ENCODE measurements at places on chromosomes 1 and 21.

DNA sequence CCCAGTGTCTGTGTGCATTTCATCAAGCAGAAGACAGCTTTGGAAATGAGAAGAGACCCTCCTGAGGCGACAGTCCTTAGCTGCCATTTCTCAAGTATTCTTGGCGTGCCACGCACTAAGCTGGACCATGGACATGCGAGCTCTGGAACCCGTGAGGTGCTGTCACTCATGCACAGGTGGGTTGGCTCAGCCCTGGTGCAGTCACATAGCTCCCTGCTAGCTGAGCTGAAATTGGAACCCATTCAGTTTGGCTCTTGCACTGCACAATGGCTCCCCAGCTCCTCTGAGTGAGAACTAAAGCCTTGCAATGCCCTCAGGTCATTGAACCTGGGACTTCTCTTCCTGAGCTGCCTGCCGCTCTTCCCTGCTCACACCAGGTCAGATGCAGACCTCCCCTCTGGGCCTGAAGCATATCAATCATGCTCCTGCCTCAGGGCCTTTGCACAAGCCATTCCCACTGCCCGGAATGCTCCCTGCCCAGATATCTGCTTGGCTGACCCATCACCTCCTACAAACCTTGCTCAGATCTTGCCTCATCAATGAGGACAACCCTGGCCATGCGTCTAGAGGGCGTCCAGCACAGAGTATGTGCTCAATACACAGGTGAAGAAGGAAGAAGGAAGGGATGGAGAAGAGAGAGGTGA, 6.3 kb upstream of the SRARP start:
- no peak for DNase-seq

GRCh38 chr1:206609229-206609991, 2.9 kb downstream of the EIF2D start:
- no peak for DNase-seq

DNA sequence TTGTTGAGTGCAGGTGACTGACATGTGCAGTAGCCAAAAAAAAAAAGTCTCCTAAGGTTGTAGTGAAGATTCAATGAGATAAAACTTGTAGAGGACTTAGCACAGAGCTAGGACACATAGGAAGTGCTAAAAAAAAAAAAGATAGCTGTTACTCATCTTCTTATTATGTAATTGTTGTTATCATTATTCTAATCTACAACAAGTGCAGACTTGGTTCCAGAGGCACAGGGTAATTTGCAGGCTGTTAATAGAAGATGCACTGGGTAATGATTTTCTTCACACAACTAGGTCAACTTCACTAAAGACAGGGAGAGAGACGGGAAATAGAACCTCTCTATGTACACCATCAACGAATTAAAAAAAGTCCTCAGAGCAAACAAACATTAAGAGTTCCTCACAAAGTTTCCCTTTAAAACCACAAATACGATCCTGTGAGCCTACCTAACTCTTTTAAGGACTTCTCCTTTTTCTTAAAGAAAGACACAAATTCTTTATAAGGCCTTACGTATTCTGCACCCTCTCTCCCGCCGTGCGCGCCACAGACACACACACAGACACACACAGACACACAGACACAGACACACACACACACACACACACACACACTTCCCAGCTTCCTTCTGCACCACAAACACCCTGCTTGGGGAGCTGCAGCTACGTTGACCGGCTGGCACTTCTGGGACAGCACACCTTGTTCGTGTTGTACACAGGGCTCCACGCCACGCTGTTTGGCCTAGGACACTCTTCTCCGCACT, 49.8 kb upstream of the GADD45A start:
- DNase-seq, result no peak

DNA sequence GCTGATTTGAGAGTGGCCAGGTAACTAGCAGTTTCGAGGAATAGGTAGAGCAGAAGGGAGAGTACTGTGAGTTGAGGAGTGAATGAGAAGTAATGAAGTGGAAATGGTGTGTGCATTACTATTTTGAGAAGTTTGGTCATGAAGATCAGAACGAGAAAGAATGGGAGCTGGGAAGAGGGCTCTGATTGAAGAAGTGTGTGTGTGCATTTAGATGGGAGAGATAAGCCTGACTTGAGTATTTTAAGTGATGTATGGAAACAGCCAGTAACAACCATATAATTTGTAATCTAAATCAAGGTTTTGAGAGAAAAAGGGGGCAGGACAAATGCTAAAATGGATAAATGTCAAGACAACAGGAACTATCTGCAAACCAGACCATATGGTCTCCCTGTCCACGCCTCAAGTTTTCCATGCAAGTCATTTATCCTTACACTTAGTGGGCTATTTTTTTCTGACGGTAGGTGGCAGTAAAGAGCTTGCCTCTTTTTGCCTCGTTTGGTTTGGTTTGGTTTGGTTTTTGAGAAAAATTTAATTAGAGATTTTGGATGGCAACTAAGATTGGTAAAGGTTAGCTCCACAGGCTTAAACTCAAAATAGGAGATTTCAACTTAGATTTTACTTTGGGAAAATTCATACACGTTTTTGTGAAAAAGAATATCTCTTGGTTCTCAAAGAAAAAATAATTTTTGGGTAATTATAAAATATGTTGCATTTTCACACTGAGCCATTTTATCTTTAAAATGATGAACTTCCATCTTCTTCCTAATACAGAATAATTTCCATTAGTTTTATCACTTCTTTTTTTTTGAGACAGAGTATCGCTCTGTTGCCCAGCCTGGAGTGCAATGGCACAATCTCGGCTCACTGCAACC, 9.5 kb upstream of the B3GALNT2 start:
- DNase-seq, result peak; percentile 54

DNA sequence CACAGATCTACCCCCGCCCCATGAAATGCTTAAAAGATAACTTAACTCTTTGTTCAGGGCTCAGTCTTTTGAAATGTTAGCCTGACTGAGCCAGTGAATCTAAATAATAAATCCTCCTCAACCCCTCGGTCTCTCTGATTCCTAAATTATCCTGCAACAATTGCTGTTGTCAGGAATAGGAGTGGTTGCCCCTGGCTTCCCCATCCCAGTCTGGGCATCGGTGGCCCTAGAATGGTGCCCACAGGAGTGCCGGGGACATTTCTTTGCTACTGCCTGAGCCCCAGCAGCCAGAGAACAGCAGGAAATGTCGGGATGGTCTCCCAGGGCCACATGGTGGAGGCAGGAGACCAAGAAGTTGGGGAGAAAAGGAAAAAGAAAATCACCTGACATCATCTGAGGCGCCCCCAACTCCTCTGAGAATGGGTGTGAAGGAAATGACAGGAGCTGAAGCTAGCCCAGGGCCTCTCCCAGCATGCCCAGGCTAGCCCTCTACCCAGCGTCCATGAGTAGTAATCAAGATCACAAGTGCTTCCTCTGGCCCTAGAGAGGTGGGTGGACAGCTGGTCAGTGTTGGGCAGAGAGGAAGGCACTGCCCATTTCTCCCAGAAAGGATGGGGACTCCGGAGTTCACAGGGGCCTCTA, 1.6 kb downstream of the PADI4 start:
- no peak for DNase-seq

DNA sequence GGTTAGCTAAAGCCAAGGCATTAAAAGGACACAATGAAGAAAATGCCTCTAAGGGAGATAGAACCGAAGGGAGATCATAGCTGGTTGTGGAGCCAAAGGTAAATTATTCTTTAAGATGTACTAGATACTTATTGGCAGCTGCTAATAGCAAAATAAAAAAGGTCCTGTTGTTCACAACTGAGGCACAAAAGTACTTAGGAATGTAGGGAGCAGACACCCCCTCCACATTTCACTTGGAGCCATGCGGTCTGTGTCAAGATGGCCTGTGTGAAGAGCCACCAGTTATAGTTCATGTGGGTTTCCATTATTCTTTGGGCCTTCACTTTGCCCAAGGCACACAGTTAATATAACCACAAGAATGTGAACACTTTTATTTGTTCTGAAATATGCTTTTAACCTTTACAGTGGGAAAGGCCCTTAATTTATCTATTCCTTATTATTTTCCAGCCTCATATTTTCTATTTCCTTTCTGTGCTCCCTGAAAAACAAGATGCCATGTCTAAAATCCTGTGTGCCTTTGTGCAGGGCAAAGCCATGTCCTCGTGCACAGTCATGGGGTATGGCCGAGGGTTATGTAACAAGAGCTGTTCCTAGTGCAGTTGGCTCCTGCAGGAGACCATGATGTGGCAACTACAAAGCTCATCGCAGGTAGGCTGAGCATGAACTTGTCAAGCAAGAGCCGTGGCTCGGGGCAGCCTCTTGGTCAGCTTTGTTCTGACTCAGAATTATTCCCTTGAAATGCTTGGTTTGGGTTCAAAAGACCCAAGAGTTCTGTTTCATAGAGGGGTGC, 16.2 kb upstream of the WDR26 start:
- DNase-seq, result no peak

DNA sequence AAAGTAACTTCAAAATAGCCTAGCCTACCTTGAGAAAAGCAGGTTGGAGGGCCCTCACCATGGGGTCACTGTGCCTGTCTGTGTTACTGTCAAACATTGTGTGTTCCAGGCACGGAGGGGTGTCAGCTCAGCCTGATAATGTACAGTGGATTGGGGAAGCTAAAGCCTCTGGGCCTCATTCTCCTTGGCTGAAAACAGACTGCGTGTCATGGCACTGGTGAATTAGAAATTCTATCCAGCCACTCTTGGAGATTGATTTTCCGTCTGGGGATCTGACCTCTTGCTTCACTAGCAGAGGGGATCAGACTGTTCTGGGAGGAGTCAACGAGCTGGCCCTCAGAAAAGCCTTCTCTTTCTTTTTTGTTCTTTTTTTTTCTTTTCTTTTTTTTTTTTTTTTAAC, 123.5 kb upstream of the HOOK1 start:
- no peak for DNase-seq

DNA sequence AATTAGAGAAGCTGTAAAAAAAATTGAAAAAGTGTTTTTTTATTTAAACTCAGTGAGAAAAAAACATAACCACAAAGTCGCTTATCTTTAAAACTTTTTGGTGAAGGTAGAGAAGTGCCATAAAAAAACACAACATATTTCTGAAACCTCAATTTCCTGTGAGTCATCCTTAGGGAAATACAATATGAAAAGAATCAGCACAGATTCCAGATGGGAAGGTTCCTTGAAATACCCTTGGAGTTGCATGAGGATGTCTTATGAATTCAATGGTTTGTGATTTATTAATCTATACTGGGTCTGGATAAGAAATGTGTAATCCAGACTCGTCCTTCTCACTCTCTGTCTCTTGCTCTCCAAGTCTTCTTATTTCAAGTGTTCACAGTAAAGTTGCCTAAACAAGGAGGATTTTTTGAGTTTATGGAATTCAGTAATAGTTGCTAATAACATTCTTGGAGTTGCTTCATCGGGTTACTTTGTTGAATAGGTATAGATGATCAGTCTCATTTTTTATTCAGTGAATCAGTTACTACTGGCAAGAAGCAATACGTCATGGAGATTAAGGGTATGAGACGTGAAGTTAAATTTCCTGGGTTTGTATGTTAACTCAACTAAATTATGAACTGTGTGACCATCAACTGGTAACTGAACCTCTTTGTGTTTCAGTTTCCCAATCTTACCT, 191.4 kb downstream of the KCNK2 start:
- no peak for DNase-seq

DNA sequence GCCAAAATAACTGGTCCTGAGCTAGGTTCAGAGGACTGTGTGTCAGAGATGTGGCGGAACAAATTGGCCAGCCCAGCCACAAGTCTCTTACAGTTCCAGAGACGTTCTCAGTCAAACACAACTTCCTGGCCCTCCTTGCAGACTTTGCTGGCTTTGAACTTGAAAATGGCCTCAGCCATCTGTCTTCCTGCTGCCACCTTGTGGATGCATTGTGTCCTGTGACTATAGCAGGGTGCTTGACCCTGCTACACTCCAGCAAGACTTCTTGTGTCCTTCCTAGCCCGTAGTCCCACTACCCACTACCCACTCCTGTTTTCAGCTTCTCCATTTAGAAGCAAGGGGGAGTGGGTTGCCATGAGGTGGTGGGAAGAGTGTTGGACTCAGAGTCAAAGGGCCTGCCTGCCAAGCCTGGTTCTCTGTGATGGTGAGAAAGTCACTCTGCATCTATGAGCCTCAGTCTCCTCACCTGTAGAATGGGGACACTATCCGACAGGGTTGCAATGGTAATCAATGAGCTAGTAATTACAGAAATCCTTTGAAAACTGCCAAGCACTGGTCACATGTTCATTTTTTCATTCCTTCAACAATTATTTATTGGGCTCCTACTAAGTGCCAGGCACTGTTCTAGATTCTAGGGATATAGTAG, 109.9 kb downstream of the IGSF21 start:
- no peak for DNase-seq

DNA sequence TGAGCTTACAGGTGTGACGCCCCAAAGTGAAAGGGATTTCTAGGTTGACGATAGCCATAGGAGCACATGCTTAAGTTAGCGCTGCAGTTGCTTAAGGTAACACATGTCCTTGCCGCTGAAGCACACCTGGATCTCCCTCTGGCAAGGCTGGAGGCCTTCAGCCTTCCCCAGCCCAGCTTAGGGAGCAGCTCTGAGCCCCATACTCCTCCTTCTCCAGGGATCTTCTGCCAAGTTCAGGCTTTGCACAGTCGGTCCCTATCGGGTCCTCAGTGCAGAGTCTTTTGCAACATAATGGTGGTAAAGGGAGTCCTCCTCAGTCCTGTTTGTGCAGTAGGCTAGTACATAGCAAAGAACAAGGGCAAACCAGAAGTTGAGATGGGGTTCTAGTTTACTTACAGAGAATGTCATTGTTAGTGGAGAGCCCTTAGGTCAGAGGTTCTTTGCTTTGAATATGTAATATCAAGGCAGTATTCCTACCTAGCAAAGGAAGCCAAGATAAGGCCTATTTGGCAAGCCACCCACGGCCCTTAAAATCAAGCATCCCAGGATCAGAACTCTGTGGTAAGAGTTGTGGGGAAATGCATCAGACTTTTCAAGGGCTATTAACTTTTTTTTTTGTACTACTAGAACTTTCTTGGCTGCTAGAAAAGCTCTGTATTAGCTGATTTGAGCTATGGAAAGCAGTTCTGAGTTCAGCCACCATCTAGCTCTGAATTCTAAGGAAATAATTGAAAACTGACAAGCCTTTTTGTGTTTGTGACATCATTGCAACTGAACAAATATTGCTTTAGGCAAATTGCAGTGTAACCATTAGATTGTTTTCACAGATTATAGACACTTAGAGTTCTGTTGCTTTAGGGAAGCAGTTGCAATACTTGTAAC, 1.4 kb downstream of the EVA1C start:
- no peak for DNase-seq

DNA sequence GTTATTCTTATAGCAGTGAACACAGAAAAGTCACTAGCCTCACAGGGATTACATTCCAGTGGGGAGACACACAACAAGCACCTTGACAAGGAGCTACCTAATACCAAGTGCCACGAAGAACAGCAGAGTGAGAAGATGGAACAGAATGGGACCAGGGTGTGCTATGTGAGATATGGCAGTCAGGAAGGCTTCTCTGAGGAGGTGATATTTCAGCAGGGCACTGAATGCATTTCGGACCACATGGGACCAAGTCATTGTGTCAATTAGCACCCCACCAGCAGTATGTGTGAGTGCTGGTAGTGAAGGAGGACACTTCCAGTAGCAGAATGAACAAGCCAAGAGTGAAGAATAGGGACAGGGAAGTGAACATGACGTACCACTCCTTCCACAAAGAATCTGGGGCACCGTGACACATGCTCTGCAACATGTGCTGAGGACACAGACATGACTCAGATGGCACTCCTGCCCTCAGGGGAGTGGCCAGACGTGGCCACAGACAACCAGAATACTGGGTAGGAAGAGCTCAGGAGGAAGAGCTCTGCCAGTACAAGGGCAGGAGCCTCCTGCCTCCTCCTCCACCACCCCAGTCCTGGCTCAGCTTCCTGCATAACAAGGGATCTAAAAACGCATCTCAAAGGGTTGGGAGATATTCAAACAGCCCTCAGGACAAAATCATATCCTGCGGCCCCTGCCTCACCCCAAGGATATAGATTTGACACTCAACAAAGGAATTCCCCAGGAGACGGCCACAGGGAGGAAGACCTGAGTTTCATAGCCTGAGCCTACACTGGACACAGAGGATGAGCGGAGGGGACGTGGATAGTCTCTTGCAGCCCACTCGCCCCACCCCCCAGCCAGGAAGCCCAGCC, 102.5 kb downstream of the TRABD2B start:
- DNase-seq, result no peak
